NCI-H2171 (cell line): ENCODE measurements at places on chromosomes 2 and 18.

GRCh38 chr2:55966401-55967118 lies 43.0 kb upstream of the EFEMP1 start:
- DNase-seq = no peak

DNA sequence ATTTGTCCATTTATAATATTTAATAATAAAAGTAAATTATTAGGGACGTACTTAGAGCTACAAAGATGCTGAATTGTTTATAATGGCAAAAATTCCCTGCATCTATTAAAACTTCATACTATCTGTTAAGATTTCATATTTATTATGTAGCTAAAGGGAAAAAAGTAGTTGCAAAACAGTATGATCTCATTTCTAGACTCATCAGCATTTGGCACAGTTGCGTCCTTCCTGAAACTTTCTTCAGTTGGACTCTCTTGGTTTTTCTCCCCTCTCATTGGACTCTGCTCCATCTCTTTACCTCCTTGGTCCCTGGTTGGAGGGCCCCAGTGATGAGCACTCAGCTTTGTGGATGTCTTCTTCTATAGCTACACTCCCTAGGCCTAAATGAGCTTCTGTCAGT lies 99.6 kb downstream of the TMEM247 start:
- DNase-seq = no peak

DNA sequence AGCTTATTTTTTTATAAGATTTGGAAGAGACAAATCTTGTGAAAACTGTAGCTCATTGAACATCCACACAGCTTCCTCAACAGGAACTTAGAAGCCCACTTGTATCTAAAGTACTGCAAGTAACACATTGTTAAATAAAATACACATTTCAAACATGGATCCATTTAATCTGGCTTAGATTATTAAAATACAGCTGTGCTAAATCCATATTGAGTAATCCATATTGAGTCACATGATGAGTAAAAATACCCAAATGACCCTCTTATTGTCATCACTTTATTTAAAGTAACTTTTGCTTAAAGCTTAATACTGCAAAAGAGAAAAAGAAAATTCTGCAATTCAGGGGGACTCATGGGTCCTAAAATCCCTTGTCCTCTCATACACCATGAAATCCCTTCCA lies 133.3 kb downstream of the OSR1 start:
- no peak for DNase-seq

DNA sequence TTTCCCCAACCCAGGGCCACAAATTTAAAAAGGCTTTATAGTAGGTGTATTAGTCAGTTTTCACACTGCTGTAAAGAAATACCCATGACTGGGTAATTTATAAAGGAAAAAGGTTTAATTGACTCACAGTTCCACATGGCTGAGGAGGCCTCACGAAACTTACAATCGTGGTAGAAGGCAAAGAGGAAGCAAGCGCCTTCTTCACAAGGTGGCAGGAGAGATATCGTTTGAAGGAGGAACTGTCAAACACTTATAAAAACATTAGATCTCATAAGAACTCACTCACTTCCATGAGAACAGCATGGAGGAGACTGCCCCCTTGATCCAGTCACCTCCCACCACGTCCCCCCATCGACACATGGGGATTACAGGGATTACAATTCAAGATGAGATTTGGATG lies 70.4 kb downstream of the FECH start:
- DNase-seq = no peak

DNA sequence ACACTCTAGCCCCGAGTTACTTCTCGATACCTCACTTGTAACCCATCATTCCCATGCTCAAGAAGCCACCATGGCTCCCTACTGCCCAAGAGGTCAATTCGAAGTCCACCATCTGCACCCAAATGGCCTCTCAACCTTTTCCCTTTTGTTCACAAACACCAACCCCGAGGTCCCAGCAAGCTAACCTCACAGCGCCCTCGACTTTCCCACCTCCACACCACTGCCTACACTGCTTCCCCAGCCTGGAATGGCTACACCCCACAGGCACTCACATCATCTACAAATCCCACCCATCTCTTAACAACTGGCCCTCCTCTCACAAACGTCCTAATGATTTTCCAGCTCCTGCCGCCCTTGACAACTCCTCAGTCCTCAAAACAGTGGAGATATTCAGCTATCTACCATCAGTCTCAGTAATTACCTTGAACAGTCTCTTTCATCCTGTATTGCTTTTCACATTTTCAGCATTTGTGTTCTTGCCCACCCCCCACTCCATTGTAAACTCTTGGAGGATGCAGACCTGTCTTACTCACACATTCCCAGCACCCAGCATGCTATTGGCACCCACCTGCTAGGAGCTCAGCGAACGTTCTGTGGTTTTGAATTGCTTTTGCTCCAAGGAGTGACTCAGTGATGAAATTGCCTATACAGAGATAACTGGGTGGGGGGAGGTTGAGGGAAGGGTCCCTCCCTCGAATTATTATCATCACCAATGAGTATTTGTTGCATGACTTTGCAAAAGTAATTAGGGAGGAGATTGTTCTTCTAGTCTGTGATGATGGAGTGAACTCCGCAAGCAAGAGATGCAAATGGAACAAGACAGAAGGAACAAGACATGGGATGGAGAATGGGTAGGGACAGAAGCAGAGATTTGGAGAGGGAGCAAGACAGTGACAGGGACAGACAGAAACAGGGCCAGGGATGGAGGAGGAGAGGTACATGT lies 106.8 kb downstream of the CYP26B1 start:
- DNase-seq = no peak

- no peak for DNase-seq
Measured at GRCh38 chr2:192398236-192398635, 203.5 kb upstream of the TMEFF2 start.

- DNase-seq = no peak
Measured at GRCh38 chr2:36555789-36556188, 42.2 kb downstream of the FEZ2 start.

DNA sequence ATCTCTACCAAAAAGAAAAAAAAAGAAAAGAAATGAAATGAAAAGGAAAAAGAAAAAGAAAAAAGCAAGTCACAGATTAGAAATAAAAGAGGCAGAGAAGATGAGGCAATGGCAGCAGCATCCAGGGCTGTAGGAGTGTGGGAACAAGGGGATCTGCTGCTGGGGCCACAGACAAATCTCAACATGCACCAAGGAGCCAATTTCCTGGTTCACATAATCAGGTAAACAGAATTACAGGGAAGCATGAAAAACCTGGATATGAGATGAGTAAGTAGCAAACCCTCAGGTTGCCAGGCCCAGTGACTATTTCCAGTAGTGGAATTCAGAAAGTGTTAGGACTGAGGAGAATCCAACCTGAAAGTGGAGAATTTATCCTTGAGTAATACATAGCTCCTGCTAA lies 77.4 kb upstream of the ARHGAP28 start:
- no peak for DNase-seq

DNA sequence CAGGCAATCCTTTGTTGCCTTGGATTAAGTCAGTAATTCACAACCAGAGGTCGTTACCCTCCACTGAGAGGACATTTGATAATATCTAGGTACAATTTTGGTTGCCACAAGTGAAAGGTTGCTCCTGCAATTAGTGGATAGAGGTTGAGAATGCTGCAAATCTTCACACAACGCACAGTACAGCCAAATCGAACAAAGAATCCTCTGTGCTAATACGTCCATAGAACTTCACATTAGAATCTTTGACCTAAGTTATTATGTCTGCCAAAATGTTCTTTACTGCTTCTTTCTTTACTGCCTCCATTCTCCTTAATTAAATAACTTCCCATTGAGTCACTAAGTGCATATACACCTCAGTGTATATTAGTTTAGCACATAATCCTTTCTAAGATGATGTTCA lies 879.5 kb downstream of the TRIB2 start:
- DNase-seq = no peak

- no peak for DNase-seq
Measured at GRCh38 chr18:23154030-23154429, 18.7 kb downstream of the CABLES1 start.

- DNase-seq = no peak
Measured at GRCh38 chr18:10100196-10100595, 186.4 kb downstream of the VAPA start.

- DNase-seq = no peak
Measured at GRCh38 chr2:20624884-20625485, 25.9 kb downstream of the HS1BP3 start.

- DNase-seq = no peak
Measured at GRCh38 chr2:108355906-108356734, 21.6 kb upstream of the SULT1C4 start.

DNA sequence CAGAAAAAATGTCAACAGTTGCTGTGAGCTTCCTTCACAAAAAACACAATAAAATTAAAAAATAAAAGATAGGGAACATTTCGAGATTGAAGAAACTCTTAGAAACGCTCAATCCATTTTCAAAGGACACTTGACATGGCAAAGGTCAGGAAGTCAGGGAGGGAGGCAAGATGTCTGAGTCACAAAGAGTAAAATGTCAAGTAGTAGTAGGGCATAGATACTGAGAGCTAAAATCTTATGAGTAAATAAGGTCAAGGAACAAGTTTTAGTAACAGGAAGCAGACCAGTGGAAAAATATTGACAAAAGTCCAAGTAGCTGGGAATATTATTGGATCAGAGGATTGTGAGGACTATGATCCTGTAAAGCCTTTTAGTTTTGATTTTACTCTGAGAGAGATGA lies 495.6 kb downstream of the TMX3 start:
- DNase-seq = no peak
